Fibroblast of lung (primary cell): ENCODE measurements at places on chromosomes 11 and 22. TPM values are rescaled to one million over a fixed set of nuclear protein-coding genes. Genes with fewer than 3 reads are reported as not detected.

CARNS1 gene
- under 0.01 and 0.17 TPM in 2 replicates for total RNA-seq

FGF3 gene
- total RNA-seq = not detected in 2 replicates

DNA sequence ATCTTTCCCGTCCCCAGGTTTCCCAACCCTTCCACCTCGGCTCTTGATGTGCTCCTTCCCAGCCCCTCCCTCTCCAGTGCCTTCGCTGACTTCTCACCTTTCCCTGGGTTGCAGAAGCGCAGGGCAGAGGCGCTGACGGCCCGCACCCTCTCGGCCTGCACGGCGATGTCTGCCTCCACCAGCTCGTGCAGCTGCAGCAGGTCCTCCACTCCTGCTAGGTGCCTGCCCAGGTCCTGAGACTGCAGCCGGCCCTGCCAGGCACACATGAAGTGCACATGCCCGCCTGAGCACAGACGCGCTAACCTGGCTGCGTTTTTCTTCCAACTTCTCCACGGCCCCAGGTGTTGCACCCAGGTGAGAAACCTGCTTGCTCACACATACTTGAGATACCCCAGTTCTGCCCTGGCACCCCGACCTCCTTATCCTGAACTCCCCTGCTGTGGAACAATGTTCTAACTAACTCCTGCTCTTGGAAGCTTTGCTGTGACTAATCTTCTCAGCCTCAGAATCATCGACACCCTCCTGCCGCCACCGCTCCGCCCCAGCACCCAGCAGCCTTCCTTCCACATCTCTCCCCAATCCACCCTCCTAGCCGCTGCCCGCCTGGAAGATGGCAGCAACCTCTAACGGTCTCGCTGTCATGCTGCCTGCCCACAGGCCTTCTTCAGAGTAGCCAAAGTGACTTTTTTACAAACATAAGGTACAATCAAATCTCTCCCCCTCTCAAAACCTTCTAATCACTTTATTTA is 23.3 kb downstream of the SPTBN2 start:
- no peak overlapping the region for H3K4me3 ChIP-seq
- H3K4me1 ChIP-seq = no peaks in the 10 kb centered on the region
- H3K27ac ChIP-seq = no peak overlapping the region

MMP8 gene
- under 0.01 TPM in 1 of 2 replicates, not detected in the other for total RNA-seq

DNA sequence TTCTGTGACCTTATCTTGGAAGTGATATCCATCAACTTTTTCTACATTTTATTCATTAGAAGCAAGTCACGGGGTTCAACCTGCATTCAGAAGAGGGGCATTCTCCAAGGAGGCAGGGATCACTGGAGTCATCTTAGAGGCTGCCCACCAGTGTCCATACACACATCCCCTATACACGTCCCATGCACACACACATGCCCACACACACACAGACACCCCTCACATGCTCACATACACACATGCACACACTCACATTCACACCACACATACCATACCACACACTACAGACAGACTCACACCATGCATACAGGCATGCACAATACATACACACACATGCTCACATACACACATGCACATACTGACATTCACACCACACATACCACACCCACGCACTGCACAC is 884.7 kb downstream of the TBC1D22A start:
- H3K4me3 ChIP-seq = no peak overlapping the region
- no peak for DNase-seq
- no peaks in the 10 kb centered on the region for H3K36me3 ChIP-seq
- no peaks in the 10 kb centered on the region for H3K4me1 ChIP-seq
- H3K27me3 ChIP-seq = no peaks in the 10 kb centered on the region

MIAT gene
- total RNA-seq = 2.1 and 10.2 TPM in 2 replicates
